ENCODE measurements at places on chromosomes 12 and 14.

DNA sequence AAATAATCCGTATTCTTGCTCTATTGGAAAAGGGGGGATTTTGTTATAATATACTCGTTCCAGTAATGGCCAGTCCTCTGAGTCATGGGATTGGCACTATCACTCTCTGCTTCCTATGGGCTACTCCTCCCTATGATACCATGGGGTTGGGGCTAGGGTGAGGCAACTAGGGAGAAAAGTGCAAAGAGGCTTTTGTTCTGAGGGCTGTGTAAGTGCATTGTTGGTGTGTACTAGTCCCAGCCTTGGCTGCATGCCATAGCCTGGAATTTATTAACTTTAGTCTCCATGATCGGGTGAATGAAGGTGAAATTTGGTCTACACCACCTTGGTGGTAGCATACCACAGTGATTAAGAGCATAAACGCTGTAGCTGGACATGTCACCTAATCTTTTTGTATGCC lies 247.6 kb downstream of the RPAP3 start:
- DNase-seq, result peak; percentile 16

DNA sequence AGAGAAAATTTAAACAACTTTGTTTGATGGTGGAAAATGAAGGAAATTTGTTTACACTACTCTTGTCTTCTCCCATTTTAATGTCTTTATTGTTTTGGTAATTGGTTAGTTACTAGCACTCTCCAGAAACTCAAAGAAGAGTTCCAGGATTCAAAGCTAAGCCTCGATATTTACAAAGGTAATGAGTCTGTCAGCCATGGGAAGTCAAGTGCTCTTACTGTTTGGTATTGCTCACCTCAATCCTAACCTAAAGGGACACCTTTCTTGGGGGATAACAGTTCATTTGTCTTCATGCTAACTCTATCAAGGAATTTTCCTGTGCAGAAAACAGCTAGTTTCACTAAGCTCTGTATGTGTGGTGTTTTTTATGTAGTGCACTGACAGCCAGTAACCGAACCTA lies 222.9 kb upstream of the LMO3 start:
- DNase-seq, result no peak

GRCh38 chr14:101030586-101030985 lies 127.1 kb upstream of the RTL1 start:
- no peak for DNase-seq

DNA sequence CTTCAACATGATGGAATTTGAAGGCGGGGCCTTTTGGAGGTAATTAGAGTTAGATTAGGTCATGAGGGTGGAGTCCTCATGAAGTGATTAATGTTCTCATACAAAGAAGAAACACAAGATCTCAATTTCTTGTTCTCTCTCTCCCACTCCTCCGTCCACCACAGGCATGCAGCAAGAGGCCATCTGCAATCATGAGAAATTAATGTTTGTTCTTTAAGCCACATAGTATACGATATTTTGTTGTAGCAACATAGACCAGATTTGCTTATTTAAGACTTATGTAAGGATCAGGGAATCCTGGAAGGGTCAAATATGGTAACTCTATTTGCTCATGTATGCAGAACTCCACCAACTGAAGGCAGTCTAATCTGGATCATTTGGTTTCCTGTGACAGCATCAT lies 429.0 kb downstream of the LRIG3 start:
- no peak for DNase-seq

GRCh38 chr12:95634622-95635621 lies 83.6 kb upstream of the USP44 start:
- DNase-seq, result no peak

GRCh38 chr14:68390741-68391140 lies 402.1 kb downstream of the ZFP36L1 start:
- no peak for DNase-seq

GRCh38 chr14:83764656-83765599 lies 1765.0 kb upstream of the FLRT2 start:
- DNase-seq, result no peak
